ENCODE measurements at places on chromosomes 6 and 20. TPM values are rescaled to one million over a fixed set of nuclear protein-coding genes. Genes with fewer than 3 reads are reported as not detected.

DNA sequence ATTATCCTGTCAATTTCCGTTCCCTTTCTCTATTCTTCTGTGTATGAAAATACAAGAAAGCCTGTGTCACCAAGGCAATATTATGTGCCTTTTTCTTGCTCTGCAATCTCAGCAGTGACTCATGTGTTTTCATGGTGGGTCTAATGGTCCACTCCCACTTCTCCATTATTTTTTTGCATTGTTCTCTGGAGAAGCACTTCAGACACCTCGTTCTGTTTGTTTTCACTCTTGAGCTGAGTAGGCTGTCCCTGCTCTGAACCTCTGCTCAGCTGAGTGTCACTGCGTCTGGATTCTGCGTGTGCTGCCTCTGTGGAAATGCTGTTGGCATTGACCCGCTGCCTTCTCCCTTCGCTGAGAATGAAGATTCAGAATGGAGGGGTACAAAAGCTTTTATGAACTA, 230.6 kb downstream of the TMEM242 start:
- no peak for DNase-seq

DNA sequence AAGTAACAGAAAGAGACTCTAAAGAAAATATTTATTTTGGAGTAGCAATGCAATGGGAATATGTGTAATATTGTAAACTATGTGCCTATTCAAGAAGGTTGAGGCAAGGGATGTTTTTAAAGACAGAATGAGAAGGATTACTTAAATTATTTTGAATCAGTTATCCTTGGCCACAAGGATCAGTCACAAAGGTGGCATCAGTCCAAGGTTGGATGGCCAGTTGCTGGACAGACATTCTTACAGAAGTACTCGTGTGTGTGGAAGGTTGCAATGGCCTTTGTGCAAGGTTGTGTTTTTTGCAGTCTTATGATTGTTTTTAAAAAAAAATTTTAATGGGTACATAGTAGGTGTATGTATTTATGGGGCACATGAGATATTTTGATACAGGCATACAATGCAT, 2.0 kb downstream of the QRSL1 start:
- DNase-seq: no peak

GDAP1L1 gene
- total RNA-seq: 0.09 TPM

PTPRK gene
- total RNA-seq: 40.7 TPM

MLN gene
- not detected for total RNA-seq

Data from heart right ventricle (tissue), 16 donors.